Heart right ventricle (tissue), 16 donors: ENCODE measurements at places on chromosomes 16 and 17. TPM values are rescaled to one million over a fixed set of nuclear protein-coding genes. Genes with fewer than 3 reads are reported as not detected.

DNA sequence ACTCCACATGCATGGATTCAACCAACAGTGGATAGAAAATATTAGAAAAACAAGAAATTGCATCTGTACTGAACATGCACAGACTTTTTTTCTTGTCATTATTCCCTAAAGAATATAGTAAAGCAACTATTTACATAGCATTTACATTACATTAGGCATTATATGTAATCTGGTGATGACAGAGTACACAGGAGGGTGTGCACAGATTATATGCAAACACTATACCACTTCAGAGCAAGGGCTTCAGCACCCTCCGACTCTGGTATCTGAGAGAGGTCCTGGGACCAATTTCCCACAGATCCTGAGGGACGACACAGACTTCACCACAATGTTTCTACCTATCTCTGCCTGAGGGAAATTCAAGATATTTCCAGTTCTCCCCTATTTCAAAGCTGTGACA, 25.3 kb upstream of the KCTD5 start:
- DNase-seq, result no peak

- no peak for DNase-seq
Measured at GRCh38 chr17:81999976-82000802, 22.5 kb downstream of the CENPX start.

DNA sequence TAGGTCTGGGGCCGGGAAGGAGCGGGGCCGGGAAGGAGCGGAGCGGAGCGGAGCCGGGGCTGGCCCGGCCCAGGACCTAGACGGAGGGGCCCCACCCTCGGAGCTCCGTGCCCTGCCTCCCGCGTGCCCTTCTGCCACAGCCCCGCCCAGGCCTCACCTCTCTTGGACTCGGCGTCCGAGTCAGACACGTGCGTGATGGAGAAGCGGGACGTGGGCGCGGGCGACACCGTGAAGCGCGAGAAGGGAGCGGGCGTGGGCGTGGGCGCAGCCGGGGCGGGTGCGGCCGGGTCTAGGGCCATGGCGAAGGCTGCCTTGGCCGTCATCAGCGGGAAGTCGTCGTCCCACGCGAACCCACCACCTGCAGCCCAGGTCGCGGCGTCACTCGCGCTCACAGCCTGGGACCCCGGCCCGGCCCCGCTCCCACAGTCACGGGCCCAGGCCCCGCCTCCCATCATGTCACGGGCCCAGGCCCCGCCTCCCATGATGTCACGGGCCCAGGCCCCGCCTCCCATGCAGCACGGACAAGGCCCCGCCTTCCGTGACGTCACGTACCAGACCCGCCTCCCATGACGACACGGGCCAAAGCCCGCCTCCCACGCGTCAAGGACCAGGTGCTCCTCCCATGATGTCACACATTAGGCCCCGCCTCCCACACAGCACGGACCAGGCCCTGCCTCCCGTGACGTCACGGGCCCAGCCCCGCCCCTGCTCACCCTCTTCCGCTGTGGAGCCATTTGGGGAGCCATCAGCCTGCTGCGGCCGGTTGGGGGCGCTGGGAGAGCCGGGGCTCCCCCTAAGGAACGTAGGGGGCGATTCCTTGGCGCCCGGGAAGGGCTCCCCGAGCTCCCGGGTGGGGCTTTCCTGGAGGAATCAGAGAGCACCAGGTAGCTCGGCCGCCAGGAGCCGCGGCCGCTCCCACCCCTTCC, 45.8 kb upstream of the PVALEF start:
- DNase-seq, result peak; percentile 61

DNA sequence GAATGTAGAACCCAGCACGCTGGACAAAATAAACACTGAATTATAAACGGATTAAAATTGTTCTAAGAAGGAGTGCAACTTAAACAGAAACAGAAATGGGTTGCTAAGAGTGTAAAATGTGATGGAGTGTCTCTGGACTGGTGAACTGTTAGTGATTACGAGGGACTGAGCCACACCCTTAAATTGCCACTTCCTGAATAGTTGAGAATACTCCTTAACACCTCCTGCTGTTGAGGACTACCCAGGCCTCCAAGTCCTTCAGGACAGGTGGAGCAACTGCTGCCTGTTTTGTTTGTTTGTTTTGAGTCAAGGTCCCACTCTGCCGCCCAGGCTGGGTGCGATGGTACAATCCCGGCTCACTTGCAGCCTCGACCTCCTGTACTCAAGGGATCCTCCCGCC, 25.8 kb upstream of the IRF8 start:
- DNase-seq, result no peak

KRTAP9-2 gene
- not detected for total RNA-seq

AATK gene
- 4.3 TPM for total RNA-seq

DNA sequence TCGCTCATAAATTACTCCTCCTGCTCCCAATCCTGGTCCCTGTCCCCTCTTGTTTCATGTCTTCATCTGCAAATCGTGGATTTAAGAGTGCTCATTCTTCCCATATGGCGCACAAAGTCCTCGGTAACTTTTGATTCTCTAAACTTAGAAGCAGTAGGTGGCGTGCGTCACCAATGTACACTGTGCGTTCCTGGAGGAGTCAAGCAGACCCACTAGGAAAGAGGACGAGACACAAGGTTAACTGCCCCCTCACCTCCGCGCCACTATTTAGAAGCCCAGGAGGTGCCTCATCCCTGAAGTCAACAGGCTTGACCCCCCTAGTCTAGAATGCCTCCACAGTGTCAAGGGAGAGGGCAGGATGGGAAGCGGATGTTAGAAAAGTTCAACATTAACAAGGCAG, 2.9 kb downstream of the SLC13A5 start:
- no peak for DNase-seq

DNA sequence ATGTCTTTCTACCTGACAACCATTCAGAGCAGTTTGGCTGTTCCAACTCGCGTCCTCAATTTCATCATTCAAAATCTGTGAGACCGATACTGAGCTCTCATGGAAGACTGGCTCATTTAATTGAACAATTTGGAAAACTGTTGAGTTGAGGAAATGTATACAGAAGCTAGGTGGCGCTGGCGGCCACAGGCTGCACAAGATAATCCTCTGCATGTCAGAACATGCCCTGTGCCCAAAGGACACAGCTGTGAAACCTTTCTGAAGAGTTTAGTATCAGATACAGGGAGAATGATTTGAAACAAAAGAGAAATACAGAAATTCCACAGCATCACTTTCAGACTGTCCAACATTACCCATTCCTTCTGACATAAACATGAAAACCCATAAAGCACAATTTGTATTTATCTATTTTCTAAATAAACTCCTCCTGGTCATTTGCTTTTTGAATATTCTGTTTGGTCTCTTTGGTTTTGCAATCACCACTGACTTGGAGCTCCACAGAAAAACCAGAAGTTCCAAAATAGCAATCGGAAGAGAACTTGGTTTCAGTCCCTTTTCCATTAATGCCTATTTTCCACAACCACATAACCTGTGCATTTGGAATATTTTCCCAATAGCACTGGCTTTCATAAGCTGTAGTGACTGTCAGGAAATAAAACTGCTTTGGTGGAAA, 192.8 kb downstream of the MAP2K6 start:
- DNase-seq, result peak; percentile 65

GRCh38 chr17:62791235-62791734, 16.8 kb downstream of the MARCHF10 start:
- DNase-seq, result no peak

GRCh38 chr16:82700541-82701235, 73.9 kb downstream of the CDH13 start:
- no peak for DNase-seq

DNA sequence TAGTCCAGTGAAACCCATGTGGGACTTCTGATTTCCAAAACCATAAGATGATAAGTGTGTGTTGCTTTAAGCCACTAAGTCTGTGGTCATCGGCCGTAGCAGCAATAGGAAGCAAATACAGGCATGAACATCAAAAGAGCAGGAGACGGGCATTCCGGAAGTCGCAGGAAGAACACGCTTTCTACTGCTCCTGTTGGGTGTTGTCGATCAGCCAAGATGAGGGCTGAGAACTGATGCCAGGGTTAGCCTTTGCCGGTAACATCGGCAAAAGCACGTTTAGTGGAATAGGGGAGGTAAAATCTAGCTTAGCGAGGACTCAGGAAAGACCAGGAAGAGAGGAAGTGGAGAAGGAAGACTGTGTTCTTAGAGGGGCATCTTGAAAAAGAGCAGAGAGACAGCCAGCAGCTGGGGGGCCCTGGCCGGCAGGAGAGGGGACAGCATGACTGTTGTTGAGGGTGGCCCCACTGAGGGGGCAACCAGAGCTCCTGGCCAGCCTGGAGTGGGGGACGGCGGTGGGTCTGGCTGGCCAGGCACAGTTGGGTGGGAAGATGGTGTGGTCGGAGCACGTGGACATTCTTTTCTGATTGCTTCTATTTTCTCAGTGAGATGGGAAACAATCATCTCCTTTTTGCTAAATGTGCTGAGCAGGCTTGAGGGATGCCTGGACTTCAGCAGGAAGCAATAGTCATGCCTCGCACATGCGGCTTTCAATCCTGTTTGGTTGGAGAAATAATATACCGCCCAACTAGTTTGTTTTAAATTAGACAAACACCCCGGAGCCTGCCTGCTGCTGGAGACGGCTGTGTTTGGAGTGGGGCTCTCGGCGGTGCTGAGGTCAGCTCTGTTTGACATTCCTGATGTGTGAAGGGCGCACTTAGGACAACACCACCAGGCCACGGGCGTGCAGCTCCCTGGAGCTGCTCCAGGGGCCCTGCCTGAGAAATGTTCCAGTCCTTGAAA, 109.9 kb downstream of the METRNL start:
- peak; percentile 41 for DNase-seq

DNA sequence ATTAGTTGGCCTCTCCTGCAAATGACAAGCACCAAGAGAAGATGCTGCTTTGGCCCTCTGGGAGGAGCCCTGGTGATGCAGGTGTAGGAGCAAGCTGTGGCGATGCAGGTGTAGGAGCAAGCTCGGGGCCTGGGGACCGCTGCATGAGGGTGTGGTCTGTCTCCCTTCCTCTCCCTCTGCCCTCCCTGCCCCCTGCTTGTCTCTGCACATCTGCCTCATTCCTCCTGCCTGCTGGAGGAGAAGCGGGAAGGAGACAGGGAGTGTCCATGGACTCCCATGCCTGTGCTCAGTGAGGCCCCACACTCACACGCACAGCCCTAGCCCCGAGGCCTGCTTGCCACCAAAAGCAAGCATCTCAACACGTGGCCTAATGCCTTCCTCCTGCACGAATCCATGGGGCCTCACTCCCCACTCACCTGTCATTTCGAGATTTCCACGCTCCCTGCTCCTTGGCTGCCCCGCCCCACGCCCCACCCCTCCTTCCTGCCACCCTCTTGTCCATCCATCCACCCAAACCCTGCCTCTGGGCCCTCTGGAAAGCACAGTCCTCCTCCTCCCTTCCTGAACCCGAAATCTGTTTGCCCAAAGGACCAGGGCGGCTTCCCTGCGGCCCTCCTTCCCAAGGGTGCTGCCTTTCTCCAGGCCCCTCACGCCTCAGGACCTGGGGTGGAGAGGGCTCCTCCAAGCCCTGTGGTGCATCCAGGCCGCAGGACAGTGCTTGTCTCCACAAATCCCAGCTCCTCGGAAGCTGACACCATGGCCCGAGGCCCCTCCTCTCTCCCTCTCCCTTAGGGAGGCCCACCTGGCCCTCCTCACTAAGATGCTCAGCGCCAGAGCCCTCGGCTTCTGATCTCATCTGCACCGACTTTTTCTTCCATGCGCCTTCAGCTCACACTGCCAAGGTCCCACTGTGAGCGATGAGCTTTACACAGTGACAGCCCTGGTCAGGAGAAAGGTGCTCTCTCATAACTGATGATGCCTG, 11.8 kb upstream of the ALDH3A1 start:
- no peak for DNase-seq

SLC25A39 gene
- 42.1 TPM for total RNA-seq

PRAC2 gene
- total RNA-seq, result not detected

PLLP gene
- 1.9 TPM for total RNA-seq

GRCh38 chr17:3221850-3222249, 14.4 kb downstream of the OR1A1 start:
- DNase-seq, result no peak

DNA sequence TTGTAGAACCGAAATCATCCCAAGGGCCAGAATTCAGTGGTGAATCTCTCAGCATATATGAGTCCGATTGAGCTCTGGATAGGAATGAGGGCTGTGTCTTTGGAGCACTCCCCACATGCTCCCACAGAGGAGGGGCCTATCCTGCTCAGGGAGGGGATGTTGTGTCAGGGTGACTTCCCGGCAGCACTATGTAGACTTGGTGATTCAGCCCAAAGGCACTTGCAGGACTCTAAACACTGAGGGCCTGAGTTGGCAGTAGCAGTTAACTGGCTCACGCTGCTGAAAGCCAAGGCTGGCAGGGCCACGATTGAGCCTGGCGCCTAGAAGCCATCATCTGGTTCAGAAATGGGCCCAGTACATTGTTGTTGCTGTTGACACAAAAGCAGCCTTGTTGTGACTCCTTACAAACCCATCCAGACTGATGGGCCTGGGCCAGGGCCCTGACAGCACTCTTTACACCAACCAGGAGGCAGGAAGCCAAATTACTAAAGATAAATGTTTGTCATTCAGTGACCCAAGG, 31.9 kb downstream of the NMT1 start:
- DNase-seq, result peak; percentile 77

DNA sequence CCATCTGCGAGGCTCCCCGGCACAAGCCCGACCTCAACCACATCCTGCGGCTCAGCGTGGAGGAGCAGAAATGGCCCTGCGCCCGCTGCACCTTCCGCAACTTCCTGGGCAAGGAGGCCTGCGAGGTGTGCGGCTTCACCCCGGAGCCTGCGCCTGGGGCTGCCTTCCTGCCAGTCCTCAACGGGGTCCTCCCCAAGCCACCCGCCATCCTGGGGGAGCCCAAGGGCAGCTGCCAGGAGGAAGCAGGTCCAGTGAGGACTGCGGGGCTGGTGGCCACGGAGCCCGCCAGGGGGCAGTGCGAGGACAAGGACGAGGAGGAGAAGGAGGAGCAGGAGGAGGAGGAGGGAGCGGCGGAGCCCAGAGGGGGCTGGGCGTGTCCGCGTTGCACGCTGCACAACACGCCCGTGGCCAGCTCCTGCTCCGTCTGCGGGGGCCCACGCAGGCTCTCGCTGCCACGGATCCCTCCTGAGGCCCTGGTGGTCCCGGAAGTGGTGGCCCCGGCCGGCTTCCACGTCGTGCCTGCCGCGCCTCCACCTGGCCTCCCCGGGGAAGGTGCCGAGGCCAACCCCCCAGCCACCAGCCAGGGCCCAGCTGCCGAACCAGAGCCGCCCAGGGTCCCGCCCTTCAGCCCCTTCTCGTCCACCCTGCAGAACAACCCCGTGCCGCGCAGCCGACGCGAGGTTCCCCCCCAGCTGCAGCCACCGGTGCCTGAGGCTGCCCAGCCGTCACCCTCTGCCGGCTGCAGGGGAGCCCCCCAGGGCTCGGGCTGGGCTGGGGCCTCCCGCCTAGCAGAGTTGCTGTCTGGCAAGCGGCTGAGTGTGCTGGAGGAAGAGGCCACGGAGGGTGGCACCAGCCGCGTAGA, 13.1 kb upstream of the PRR35 start:
- peak; percentile 54 for DNase-seq

DNA sequence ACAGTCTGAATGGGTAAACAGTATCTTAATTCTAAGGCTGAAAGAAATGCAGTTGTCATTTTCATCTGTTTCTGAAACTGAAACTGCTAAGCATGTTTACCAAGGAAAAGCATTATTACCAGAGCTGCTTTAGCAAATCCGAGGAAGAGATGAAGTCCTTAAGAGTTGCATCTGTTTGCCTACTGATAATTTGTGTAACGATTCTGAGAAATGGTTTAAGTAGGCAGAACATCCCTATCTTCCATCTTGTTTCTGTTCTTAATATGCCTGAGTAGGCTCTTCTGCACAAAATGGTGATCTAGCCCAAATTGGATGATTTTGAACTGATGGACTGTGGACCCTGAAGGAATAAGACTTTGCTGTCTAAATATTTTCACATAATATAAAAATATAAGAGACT, 34.9 kb downstream of the NUP93 start:
- DNase-seq, result no peak

HOXB13 gene
- not detected for total RNA-seq

GRCh38 chr17:46028374-46028773, 29.3 kb downstream of the STH start:
- DNase-seq, result no peak
